ENCODE measurements at places on chromosomes 12 and 14.

DNA sequence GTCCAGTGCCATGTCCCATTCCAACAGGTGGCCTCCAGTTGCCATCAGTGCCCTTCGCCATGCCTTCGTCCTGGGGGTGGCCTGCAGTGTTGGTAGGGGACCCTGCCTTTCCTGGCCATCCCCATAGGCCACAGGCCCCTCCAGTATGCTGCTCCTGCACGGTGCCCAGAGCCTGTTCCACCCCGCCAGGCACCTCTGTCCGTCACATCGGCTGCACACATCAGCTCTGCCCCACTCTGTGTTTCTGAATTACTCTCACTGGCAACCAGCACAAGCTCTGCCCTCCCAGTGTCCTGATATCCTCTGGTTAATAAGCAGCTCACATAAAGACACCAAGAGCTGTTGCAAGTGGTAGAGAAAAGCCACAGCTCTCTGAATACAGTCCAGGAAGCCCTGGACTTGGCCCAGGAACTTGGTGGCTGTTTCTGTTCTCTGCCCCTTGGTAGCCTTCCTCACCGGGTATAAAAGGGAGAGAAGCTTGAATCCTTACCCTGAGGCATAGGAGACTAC lies 31.3 kb upstream of the ATP2A2 start:
- DNase-seq = no peak

DNA sequence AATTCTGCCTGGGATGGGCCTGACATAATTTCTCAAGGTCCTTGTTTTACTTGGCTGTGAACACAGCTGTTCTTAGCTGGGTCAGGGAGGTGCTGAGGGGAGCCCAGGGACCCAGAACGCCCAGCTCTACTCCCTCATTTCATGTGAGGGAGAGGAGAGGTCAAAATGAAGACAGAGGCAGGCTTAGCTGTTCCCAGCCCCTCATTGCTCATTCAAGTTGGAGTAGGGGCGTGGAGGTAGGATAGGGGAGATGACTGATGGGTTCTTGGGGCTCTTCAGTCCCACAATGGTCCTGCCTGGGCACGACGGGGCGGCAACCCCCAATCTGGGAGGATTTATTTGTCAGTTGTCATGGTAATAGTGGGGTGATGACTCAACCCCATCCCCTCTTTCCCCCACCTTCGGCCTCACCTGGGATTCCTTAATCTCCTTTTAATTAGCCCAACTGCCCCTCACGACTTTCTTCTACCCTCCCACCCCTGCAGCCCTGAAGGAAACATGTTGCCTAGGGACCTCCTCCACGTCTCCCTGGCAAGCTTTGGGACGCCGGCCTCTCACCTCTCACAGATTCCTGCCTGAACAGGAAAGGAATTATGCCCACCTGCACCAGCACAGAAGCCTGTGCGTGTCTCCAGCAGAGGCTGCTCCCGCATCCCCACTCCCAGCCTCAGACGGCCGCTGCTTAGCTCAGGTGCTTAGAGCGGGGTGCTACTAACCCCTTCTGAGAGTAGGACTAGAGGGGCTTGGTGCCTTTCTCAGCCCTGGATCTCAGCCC lies 10.2 kb downstream of the SPRYD3 start:
- no peak for DNase-seq

- no peak for DNase-seq
Observed at GRCh38 chr14:70289138-70289537, 70.3 kb downstream of the COX16 start.

GRCh38 chr14:99041820-99042174 lies 230.2 kb downstream of the BCL11B start:
- DNase-seq = no peak

GRCh38 chr12:109864916-109865315 lies 15.4 kb downstream of the GLTP start:
- no peak for DNase-seq

DNA sequence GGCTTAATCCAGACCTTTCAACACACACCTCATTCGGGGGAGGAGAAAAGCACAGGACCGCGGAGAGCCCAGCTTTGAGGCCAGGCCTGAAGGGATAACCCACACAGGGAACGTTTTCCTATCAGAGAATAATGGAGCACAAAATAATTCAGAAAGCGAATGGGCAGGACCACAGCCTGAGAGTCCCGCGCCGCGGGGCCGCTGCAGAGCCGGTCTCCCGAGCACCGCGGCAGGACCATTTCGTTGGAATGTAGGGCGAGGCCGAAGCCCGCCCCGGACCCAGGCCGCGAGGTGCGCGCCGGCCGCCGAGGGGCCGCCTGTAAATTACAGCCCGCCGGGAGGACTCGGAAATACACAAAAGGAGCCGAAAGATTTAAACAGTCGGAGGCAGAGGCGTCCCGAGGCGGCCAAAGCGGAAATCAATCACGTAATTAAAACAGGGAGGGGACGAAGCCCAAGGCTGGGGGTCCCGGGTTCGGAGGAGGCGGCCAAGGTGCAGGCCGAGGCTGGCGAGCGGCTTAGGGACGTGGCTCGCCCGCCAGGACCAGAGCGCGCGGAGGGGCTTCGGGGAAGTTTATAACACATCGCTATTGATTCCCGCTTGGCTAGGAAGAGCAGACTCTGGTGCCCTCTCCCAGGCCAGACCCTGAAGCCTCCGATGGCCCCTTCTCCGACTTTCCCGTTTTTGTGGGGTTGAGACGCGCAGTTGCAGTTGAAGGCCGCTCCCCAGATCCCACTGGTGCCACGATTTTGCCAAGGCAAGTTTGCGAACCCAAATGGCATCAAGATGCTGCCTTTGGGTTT lies 6.3 kb upstream of the HOXC4 start:
- no peak for DNase-seq

DNA sequence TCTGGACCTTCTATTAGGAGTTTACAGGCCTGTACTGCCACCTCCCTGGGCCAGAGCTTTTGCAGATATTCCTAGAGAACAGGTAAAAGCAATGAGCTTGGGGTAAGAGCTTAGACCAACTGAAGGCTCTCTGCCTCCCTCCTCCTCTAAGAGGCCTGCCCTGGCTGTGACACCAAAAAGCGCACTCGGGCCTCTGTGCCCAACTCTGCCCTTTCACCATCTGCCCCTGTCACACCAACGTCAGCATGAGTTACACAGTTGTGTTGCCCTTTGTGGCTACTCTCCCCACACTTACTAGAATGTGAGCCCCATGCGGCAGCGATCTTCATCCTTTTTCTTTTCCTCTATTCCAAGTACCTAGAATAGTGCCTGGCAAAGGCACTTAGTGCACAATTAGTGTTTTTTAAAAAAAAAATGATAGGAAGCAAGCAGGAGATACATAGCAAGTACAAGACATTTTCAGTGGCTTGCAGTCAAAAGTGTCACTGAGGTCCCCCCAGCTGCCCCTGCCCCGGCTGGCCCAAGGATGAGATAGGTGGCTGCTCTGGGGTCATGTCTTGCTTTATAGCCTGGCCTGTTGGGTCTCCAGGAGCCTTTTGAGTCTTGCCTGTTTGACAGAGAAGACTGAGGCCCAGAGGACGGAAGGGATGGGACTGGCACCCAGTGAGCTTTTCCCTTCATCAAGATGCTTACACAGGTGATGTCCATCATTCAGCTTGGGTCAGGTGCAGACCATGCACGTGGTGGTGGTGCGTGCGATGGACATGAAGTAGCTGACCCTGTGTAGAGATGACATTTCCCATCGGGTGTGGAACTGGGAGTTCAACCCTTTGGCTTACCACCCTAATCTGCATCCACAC lies 12.5 kb downstream of the CKB start:
- DNase-seq = no peak

GRCh38 chr12:110869026-110869425 lies 22.2 kb downstream of the CCDC63 start:
- DNase-seq = no peak

- no peak for DNase-seq
Observed at GRCh38 chr14:86999036-86999435, 993.9 kb downstream of the GALC start.

DNA sequence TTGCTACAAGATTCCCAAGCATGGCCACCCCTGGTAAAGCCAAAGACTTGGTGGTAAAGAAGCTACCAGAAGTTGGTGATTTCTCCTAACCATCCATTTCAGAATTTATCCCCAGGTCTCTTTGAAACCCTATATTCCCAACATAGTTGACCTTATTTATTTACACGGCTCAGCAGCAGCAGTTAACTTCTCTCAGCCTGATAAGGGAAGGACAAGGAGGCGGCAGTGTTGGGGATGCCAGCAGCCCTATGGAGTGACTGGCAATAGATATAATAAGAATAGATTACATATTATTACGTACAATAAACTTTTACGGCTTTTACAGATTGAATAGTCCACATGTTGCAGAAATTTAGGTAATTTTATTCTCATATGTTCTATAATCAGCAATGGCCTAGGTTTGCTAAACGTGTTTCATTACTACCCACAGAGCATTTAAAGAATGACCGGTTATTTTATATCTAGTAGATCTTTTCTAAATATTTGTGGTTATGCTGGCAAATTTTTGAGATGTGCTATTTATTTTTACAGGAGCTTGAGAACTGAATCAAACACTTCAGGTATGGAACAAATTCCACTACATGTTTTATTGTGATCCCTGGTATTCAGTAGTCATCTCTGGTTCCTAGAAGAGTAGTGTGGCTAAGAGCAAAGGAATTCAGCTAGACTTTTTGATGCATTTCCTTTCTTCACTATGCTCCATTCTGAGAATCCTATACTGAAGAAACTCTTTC lies 19.8 kb upstream of the PALS1 start:
- DNase-seq = no peak

GRCh38 chr12:116677202-116677661 lies 60.6 kb downstream of the SPRING1 start:
- no peak for DNase-seq

- DNase-seq = no peak
Observed at GRCh38 chr14:87617079-87617478, 375.9 kb downstream of the GALC start.

GRCh38 chr12:50402264-50403000 lies 1.7 kb downstream of the LARP4 start:
- DNase-seq = no peak

DNA sequence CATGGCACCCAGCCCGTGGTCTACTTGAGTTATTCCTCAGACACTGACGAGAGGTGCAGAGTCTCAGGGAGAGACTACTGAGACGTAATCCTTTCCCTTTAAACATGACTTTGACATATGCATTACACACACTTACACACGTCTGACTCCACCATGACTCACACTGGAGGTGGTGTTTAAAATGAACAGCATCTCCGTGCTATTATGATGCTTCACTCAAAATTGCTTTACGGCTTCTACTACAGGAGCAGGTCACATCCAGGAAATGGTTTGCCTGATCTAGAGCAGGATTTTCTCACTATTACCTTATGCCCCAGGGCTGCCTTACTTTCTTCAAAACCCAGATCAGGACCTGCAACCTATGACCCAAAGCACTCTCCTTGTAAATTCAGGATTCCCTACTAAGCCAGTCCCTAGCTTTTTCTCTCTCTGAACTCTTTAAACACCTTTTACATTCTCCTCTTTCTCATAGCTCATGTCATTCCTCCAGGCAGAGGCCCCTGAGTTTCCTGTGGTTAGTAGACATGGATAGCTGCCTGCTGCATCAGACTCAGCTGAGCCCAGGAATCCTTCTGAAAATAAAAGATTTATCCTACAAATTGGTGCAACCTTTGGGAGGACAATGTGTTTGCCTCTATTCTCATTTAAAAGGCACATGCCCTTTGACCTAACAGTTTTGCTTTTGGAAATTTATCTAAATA lies 31.2 kb downstream of the TMCC3 start:
- DNase-seq = no peak

DNA sequence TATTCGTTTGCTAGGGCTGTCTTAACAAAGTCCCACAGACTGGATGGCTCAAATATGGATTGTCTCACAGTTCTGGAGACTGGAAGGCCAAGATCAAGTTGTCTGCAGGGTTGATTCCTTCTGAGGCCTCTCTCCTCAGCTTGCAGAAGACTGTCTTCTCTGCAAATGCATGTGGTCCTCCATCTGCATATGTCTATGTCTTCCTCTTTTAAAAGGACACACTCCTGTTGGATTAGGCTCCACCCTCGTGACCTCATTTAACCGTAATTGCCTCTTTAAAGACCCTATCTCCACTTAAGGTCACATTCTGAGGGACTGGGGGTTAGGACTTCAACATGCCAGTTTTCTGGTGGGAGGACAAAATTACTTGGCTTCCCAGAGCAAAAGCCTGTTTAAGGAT lies 123.3 kb downstream of the SLC38A6 start:
- DNase-seq = no peak

- no peak for DNase-seq
Observed at GRCh38 chr14:81767266-81767995, 233.8 kb upstream of the SEL1L start.

Measured in activated gamma-delta T cell (primary cell).